ENCODE measurements at places on chromosomes 13 and 19.

DNA sequence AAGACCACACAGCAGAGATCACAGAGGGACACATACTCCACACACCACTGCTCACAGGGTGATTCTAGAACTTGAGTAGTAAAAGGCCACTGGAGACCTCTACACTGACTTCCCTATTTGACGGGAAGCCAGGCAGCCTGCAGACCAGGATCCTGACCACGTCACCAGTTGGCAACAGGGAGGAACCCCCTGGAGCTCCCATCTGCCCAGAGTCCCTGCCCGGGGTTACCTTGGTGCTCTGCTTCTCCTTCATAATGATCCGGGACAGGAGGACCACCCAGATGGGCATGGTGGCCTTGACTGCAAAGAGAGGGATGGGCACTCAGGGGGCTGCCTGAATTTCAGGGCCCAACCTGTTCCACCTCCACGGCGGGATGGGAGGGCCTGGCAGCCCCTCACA is 932 bp downstream of the SLC35E1 start:
- DNase-seq = no peak

DNA sequence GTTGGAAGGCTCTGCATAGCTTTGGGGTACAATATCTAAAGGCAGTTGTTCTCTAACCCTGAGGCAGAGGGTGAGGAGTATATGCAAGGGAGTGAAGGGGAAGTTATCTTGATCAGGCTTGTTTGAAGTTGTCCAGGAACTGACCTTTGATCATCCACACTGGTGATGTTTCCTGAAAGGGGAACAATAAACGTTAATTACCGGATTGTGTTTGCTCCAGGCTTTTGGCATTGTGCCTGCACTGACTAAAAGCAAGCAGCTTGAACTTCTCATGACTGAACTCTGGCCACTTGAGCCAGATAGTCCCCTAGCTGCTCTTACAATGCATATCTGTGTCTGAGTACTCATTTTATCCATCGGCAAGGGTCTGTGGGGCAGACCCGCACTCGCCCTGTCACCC is 27.0 kb upstream of the ZNF726 start:
- DNase-seq = no peak

GRCh38 chr19:21197590-21198295 is 55.9 kb downstream of the ZNF431 start:
- DNase-seq = no peak

DNA sequence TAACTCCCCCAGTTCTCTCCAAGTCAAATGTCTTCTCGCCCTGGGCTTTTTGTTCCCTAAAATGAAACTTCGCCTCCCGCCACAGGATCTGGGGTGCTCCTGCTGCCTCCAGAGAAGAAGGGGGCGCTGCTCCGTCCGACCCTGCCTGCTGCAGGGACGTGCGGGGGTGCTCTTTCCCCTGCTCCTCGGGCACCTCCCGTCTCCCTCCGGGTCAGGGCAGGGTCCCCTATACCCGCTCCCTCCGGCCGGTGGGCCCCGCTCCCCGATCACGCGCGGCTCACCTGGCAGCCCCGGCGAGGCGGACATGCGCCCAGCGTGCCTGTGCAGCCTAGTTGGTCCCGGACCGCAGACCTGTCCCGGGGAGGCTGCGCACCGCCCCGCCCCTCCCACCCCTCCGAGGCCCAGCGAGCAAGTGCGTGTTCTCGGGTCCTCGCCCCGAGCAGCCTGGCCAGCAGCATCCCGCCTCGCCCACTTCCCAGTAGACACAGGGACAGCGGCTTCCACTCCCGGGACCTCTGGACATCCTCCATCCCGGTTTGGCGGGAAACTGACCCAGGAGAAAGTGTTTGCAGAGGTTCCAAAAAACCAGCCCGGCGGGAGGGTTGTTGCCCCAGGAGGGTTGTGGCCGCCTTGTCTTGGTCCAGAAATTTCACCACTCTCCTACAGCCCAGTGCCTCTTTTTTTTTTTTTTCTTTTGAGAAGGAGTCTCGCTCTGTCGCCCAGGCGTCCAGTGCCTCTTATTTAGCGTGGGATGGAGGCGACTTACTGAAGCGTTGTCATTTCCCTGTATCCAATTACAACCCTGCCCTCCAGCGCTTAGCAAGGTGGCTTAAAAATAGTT is at the start of gene OXGR1:
TSS of gene OXGR1 (minus strand) at position 460 of the 841 bp plus-strand sequence. CDS start 6,717 bp downstream, outside the sequence.
- DNase-seq = no peak

DNA sequence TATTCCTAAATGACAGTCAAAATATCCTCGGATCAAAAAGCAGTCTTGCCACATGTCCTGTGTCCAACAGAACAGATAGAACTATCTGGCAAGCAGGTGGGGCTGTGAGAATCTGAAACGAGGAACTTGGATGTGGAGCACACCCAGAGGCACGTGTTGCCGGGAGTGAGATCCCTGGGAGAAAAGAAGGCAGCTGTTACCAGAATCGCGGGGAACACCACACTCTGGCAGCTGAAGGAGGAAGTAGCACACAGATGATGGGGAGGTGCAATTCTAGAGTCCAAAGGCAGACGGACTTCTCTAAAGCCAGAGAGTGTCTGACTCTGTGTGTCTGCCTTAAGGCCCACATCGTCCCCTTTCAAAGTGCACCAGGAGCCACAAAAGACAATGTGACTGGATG is 22.3 kb downstream of the SLC7A1 start:
- no peak for DNase-seq

DNA sequence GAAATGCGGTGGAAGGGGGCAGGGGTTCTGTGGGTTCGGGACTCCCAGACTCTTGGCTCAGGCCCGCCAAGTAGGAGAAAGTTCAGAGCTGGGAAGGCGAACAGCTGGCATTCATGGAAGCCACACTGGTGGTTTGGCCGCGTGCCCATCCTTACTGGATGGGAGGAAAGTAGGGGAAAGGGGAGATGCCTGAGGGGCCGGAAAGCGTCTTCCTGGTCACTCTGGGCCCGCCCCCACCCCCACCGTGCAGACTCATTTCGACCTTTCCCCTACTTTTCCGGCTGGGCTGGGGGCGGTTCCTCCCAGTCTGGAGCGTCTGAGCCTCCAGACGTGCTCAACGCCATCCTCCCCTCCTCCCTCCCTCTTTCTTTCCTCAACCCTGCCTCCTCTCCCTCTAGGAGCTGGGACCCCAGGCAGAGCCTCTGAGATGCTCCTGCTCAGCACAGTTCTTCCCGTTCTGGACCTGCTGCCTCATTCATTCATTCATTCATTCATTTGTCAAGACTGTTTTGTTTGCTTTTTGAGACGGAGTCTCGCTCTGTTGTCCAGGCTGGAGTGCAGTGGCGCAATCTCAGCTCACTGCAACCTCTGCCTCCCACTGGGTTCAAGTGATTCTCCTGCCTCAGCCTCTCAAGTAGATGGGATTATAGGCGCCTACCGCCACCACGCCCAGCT is 3.5 kb downstream of the ANGPTL4 start:
- no peak for DNase-seq

DNA sequence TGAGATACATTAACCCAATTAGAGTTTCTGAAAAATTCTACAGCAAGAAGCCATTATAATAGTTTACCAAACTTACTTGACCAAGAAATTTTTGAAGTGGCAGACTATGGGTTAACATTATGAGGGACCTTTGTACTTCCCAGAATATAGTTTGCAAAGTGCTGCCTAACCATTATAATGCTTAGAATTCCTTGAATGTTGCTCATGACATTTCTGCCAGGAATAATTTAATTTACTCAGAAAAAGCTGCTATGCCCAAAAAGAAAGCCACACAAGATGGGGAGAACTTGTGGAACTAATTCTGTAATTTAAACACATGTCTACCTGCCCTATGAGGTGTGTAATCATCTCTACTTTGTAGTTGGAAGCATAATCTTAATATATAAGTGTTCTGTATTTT is 58.1 kb upstream of the MYCBP2 start:
- DNase-seq = no peak

DNA sequence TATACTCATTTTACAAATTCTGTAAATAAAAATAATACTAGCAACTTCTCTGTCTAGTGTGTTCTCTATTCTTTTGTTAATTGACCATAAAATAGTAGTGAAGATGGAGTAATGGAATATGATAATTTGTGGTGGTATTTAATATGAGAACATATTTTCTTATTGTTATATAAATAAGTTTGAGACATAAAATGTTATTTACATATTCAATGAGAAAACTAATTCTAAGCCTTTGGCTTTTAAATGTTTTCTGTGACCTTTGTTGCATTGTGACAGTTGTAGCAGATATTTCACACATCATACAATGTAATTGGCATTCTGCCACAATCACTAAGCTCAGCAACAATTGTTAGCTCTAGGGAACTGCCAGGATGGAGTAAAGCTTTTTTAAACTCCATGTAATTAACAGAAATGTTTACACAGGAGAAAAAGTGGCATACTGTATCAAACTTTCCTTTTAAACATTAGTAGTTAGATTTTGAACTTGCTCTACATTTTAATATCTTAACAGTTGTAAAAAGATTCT is 562.1 kb upstream of the PCDH9 start:
- no peak for DNase-seq

DNA sequence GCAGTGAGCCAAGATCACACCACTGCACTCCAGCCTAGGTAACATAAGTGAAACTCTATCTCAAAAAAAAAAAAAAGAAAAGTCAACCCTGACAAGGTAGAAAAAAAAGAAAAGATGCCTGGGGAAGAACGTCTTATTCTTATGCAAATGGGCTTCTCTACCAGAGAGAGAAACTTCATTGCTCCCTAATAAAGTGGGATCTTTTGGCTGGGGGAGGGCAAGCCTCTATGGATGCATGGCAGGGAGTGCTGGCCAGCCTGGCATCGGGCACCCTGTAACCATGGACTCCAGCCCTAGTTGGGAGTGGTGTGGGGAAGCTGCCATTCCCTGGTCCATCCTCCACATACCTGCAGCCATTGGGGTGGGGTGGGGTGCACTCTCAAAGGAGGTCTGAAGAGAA is 30.7 kb upstream of the ZNF728 start:
- no peak for DNase-seq

DNA sequence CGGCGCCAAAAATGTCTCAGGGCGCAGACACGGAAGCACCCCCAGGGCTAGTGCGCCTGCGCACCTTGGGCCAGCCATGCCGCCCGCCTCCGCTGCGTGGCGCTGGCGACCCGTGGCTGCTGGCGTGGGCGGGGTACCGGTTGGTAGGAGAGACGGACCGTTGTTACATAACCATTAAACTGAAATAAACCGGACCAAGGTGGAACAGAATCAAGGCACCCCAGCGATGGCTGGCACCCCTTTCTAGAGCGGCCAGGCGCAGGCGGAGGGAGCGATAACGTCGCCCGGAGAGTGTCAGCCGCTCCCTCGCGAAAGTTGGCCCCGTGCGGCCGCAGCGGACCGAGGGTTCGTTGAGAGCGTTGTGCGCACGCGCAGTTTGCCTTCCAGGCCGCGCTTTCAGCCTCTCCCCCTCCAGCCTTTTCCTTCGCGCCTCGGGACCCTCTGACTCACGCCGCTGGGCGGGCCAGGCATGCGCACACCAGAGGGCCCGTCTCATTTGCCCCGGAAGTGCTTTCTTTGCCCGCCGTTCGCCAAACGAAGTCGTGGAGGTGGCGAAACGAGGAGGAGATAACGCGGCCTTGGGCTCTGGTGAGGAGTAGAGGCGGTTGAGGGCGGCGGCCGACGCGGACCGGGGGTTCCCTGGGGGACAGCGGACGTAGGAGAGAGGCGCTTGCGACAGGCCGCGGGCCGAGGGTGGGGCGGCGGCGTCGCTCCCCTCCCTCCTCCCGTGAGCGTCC is at the start of the genes PLEKHJ1 and SF3A2:
TSS of gene PLEKHJ1 (minus strand) at position 16 of the 737 bp plus-strand sequence. CDS start 81 bp downstream, outside the sequence.
TSS of gene SF3A2 (plus strand) at position 511 of the 737 bp plus-strand sequence. CDS start 6,595 bp downstream, outside the sequence.
- DNase-seq = peak; percentile 96

GRCh38 chr13:100480676-100481075 is 107.9 kb downstream of the GGACT start:
- DNase-seq = no peak

DNA sequence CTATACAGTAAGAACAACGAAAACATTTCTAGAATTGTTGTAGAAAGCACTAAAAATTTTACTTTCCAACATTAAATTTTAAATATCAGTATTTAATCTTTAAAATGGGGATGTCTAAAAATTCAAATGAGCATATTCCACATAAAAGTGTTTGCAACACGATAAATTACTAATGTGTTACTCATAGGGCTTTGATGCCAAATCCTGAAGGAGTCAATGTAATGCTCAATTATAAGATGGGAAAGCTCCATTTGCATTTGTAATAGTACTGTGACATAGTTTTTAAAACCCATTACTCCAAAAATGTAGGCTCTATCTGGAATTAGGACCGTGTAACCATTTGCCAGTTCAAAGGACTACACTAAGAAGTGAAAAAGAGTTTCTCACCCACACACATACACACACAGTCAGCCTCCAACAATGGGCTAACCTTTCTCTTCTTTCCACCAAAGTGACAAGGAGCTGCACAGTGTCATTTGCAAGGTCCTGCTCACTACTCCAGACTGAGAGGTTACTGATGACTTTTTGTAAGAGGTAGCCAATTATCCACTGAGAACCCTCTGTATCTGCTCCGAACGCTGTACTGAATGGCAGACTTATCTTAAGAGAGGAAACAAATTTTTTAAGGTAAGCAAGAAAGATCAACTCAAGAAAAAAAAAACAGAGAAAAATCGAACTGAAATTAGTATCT is 26.1 kb upstream of the EEF1AKMT1 start:
- no peak for DNase-seq

GRCh38 chr19:32313569-32314265 is 31.7 kb upstream of the ZNF507 start:
- DNase-seq = no peak

DNA sequence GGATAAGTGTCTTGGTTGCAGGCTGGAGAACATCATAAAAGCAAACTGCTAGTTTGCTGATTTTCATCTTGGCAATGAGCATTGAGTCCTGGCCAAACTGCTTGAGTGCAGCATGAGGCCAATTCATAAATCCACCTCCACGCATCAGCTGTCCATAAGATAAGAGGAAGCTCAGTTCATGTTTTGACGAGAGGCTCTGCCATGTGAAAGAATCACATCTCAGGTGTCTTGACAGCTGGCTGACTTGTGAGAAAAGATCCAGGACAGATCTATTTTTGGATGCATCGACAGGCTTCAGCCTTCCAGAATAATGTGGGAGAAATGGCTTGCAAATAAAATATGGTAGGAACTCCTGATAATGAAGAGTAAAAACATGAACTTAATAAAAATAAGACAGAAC is 5.4 kb upstream of the ZNF682 start:
- no peak for DNase-seq

DNA sequence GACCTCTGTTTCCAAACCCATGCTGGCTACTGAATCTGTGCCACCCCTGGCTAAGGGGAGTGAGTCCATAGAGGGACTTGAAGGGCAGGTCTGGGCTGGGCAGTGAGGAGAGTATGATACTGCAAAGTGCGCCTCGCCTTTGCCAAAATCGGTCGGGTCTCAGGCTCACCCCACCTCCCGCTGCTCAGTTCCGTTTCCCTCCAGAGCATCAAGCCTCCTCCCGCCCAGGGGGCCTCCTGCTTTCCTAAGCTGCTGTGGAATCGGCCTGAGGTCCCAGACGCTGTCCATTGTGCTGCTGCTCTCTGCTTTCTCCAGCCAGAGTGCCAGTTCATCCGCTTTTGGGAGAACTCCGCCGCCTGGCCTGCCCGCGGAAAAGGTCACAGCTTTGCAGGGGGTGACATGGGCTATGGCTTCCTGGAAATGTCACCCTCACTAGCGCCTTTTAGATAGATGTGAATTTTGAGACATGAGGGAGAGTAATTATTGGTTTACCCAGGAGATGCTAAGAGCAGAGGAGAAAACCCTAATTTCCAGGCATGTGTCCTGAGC is 1418.4 kb downstream of the UQCRFS1 start:
- no peak for DNase-seq

- no peak for DNase-seq
Observed at GRCh38 chr19:19215792-19216191, 4.0 kb downstream of the NCAN start.
